A549 (cell line): ENCODE measurements at places on chromosomes 12 and 14.

DNA sequence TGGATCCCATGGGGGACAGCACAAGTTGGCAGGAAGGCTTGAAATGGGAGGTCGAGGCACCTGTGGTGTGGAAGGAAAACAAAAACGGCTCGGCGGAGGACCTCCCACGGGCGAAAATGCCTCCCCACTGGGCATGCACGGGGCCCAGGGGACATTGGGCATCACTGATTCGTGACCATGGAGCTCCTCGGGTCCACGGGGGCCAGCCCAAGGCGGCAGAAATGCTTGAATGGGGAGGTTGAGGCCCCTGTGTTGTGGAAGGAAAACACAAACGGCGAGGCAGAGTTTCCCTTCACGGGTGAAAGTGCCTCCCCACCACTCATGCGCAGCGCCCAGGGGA is 376.0 kb downstream of the ALG10 start:
- no peak for DNase-seq

DNA sequence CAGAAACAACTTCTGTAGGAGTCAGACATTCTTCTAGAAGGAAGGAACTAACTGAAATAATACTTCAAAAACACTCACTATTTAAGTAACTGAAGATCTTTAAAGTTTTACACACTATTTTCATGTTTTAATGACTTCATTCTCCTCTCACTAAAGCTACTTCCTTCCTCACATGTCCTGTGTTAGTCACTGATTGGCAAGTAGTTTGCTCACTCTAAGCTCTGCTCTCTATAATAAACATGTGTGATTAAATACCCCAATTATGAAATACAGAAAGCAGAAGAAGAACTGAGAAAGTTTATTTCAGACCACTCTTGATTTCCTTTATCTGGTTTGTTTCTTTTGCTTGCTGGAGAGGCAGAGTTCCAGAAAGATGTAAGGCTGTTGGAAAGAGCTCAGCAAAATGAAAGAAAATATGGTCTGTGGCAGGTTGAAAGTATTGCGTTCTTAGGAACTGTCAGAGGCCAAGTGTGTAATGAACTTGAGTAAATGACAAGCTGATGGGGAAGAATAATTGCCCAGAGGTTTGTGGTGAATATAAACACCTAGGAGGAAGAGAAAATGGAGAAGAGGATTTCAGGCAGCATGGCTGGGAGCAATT is 522.0 kb upstream of the SEL1L start:
- no peak for DNase-seq

DNA sequence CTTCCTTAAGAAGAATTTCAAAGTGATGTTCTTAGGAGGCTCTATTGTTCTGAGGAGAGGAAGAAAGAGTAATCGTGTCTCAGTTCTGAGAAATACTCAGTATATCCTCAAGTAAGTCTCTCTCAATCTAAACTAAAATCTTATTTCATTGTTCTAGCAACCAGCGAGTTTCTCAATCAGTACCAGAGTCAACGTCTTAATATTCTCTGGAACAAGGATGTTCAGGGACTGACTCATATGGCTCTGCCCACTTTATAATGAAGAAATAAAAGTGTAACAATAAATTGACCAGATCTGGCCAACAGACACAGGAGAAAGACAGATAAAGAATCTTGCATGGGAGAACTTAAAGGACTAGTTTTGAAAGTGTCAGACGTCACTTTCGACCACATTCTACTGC is 469.8 kb upstream of the FLRT2 start:
- DNase-seq = no peak

- DNase-seq = no peak
These were observed 22.3 kb upstream of the PLXNC1 start for GRCh38 chr12:94126067-94126466.

- DNase-seq = no peak
These were observed 4.4 kb upstream of the YY1 start for GRCh38 chr14:100234511-100234910.

DNA sequence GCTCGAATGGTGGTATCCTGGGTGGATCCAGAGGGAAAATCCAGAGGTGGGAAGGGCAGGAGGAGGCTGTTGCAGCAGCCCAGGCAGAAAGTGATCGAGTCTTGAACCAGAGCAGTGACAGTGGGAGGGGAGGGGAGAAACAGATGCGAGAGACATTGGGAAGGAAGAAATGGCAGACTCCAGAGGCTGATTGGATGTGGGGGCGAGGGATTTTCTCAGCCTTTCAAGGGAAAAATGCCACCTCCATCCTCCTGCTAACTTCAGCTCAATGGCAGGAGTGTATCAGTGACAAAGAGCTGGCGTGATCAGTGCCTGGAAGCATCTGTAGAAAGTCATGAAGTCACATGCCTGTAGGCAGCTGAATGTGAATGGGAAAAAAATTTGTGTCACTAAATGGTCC is 38.6 kb upstream of the NRXN3 start:
- DNase-seq = no peak

- no peak for DNase-seq
These were observed 639.4 kb upstream of the TBX3 start for GRCh38 chr12:115323223-115323905.

- DNase-seq = no peak
These were observed 8.9 kb upstream of the FAIM2 start for GRCh38 chr12:49912345-49913255.

- no peak for DNase-seq
These were observed 45.7 kb downstream of the PRKAB1 start for GRCh38 chr12:119713551-119714031.

GRCh38 chr14:85576218-85576617 is 46.3 kb downstream of the FLRT2 start:
- DNase-seq = no peak

GRCh38 chr12:24705741-24706358 is 243.1 kb downstream of the BCAT1 start:
- DNase-seq = no peak

DNA sequence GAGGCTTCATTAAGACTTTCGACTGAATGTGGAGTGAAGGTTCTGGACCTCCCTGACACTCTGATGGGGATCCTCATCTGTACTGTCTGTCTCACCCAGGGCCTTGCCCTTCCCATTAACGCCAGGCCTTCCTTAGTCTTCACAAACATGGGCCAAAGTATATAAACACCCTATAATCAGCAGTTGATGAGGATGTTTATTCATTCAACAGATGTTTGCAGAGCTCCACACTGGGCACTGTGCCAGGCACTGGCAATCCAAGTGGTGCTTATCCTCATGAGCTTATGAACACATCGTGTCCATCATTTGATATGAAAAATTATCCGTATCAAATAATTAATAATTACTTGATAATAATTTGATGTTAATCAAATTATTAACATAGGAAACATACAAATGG is 454.4 kb downstream of the FUT8 start:
- no peak for DNase-seq

GRCh38 chr14:64550621-64551333 is 1.0 kb downstream of the PPP1R36 start:
- DNase-seq = no peak
